ENCODE measurements at places on chromosomes 12 and 14.

DNA sequence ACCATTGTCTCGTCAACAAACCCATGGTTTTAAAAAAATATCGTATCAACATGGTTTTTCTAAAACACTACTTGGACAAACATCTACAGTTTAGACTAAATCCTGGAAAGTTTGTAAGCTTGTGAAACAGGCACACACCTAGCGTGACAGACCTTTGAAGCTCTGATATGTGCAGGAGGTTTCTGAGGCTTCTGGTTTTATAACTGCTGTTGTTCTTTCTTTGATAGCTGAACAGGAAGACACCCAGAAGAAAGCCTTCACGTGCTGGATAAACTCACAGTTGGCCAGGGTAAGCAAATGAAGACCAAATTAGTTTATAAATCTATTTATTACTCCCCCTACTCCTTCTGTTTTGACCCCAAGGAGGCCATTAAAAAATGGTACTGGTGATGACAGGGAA, 87.6 kb downstream of the SYNE2 start:
- no peak for DNase-seq

- no peak for DNase-seq
Measured at GRCh38 chr12:41486718-41487117, 298.6 kb downstream of the PDZRN4 start.

DNA sequence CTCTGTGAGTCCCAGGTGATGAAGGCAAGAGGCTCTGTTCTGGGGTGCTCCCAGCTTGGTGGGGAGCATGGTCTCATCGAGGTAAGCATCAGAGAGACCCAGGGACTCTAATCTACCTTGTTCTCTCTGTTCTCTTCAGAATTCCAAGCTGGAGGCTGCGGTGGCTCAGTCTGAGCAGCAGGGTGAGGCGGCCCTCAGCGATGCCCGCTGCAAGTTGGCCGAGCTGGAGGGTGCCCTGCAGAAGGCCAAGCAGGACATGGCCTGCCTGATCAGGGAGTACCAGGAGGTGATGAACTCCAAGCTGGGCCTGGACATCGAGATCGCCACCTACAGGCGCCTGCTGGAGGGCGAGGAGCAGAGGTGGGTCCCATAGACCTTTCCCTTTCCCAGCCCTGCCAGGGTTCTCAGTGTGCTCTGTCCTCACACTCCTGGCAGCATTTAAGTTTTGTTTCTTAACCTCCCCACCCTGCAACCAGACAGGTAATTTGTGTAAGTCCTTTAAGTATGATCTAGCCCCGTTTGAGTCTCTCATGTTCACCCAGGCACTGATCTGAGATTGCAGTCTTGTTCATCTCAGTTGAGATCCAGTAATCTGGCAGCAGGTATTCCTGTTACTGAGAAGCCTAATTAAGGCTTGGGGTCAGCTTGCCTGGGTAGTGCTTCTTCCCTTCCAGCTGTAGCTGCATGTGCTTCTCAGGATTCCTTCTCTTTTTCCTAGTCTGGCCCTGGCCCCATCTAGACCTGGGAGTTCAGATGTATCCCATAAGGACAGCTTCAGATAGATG, 14.8 kb upstream of the KRT81 start:
- no peak for DNase-seq

- DNase-seq, result no peak
Measured at GRCh38 chr12:57434517-57435223, at the start of gene INHBC. INHBC (plus strand) TSS chr12:57434784; CDS start chr12:57434887, 103 bp downstream.

DNA sequence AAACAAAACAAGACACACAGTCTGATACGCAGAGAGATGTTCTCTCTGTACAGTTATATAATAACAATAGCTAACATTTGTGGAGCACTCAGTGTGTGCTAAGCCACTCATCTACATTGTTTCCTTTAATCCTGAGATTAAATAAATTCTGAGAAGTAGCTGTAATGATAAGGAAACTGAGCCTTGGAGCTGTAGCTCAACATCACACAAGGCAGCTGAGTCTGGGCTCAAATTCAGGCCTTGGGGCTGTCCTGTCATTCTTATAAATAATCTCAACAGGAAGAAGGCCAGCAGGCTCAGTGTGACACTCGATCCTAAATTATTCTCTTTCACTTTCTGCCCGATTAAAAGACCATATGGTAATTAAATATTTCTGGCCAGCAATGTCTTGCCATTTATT, 24.5 kb downstream of the CDKN1B start:
- DNase-seq, result no peak

DNA sequence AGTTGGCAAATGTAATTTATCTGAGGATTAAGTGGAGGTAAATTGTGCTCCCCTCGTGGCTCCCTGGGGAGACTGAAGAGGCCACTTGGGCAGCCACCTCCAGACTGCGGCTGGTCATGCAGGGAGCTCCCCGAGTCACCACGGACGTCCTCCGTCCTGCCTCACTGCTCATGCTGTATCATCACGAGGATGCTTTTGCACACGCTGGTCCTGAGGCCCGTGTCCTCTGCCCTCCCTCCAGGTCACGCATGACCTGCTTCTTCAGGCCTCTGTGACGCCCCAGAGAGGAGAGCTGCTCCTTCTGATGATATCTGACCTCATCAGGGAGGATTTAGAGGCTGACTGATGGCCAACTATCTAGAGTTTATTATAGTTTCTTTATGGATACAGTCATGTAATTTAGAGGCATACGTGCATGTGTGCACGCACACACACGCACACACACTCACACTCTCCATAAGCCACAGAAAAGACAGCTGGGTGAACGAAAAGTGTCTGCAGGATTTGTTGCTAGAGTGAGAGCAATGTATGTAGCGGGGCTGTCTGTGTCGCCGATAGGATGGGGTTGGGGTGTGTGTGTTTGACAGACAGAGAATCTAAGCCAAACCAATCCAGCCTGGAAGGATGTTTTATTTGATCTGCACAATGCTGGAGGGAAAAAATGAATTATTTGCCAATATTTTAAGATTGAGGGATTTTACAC, 160.0 kb downstream of the ADGRD1 start:
- no peak for DNase-seq

GRCh38 chr12:127304751-127305725, 961.9 kb upstream of the TMEM132C start:
- DNase-seq, result no peak

DNA sequence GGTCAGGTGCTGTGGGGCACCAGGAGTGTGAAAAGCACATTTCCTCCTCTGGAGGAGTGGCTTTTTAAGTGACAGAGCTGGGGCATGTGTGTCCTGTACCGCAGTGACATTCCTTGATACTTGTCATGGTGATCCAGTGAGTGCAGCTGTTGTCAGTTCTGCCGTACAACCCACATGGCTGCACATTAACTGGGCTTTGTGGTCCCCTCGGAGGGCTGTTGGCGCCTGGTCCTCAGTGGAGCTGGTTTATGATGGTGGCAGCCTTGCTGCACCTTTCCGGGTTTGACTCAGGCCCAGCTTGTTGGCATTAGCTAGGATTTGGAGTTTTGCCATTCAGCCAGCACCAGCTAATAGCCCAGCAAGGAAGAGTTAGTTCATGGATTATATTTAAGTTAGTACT, 77.0 kb downstream of the SLC25A47 start:
- no peak for DNase-seq

DNA sequence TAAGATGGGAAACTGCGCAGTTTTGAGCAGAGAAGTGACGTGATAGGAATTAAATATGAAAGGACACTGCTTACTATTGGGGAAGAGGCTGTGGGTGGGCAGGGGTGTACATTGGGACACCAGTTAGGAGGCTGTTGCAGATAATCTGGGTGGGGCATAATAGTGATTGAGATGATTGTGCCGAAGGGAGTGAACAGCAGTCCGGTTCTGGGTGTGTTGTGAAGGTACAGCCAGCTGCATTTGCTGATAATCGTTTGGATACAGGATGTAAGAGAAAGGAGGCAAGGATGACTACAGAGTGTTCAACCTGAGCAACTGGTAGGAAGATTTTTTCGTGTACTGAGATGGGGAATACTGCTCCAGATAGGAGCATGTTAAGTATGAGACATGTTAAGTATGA, 205.2 kb upstream of the NEDD1 start:
- DNase-seq, result no peak

DNA sequence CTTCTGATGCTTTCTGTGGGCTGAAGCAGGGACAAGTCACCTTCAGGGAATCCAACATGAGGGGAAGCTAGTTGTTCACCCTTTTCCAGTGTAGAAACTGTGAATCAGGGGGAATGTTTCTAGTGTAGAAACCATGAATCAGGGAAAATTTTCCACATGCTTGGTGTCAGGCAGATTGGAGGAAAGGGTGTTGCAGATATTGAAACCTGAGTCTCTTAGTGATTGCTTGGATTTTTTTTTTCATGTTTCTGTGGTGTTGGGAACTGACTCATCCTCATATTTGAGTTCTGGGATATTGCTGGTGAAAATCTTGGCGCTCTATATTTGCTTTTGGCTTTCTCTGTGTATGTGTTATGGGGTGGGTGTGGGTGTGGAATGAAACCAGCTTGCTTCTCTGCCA, 144.5 kb upstream of the FBXO33 start:
- DNase-seq, result no peak

- DNase-seq, result no peak
Measured at GRCh38 chr12:68499616-68500015, 111.1 kb upstream of the RAP1B start.

GRCh38 chr12:12449533-12450025, 92.7 kb downstream of the BORCS5 start:
- DNase-seq, result no peak

- no peak for DNase-seq
Measured at GRCh38 chr14:100802766-100803165, 23.2 kb upstream of the MEG3 start.

DNA sequence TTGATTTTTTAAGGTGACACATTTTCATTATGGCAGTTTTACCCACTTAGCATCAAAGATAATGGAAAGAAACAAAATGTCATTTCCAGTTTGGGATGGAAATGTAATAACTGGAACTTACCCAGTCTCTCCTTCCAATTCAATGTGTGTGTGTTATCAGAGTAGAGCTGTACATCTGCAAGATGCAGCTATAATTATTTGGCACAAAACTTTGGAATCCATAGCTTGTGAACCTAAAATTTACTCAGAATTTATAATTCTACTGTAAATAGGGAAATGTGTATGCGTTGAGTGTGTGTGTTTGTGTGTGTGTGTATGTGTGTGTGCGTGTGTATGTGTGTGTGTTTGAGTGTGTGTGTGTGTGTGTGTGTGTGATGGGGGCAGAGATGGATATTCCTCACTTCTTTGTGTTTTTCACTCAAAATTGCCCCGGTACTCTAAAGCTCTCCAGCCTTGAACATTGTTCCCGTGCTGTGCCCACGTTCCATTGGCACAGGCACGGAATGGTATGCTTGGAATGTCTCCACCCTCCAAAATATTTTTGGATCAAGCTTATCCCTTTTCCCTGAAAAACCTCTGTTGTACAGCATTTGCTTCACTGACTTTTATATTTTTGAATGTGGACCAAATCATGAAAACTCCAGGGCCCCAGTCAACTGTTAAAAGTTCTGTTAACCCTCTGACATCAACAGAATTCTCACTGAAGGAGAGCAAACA, 150.2 kb upstream of the BMP4 start:
- no peak for DNase-seq

- DNase-seq, result no peak
Measured at GRCh38 chr12:27324530-27324929, 8.1 kb upstream of the BMAL2 start.

DNA sequence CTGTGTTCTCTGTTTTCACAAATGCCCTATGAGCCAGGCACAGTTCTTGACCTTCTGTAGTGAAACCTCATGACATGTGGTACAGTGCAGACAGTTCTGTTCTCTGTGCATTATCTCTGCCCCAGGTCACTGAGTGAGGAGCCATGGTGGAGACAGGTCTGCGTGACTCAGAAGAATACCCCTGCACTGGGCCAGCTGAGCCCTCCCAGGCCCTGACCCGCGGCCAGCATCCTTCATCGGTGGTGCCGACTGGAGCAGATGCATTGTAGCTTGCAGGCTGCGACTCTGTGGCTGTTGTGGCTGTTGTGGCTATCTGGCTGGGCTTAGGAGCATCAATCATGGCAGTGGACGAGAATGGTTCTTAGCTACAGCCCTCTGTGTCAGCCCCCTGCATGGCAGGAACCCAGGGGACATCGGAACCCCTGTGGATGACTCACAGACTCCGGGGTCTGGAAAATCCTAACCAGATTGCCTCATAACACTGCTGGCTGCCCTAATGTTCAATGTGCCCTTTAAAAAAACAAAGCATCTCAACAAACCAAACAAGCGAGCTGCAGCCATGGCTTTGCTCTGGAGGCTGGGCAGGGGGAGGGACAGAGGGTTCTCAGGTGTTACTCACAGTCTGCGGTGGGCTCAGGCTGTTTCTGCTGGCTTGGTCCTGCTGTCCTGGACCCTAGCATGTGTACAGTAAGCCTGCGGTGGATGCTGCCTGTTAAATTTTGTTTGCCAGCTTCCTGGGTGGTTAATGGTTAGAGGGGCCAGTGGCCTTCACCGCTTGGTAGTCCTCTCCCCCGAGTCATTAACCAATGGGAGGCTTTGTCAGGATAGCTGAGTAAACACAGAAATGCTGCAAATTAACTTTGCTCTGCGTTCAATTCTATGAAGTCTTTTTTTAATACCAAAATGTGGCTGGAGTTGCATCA, at the start of gene SERPINA6:
Gene SERPINA6, minus strand, starts transcription at position 689 of the 923 bp plus-strand sequence. CDS start 8,688 bp downstream, outside the sequence.
- DNase-seq, result no peak

GRCh38 chr14:100241279-100241678, 2.3 kb downstream of the YY1 start:
- no peak for DNase-seq

DNA sequence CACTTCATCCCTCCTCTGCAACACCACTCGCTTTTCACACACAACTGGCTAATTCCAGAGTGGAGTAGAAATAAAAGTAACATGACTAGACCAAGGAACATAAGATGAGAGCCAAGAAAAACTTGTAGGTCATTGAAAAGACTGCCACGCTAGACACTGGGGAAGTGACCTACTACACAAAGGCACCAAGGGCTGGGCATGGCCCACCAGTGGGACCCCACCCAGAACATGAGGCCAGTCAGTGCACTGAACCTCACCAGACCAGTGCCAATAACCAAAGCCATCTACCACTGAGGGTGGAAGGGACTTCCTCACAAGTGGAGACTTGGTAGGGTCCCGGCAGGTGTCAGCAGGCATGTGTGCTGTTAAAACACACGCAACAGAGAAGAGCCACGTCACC, 19.7 kb downstream of the FBLN5 start:
- DNase-seq, result no peak

DNA sequence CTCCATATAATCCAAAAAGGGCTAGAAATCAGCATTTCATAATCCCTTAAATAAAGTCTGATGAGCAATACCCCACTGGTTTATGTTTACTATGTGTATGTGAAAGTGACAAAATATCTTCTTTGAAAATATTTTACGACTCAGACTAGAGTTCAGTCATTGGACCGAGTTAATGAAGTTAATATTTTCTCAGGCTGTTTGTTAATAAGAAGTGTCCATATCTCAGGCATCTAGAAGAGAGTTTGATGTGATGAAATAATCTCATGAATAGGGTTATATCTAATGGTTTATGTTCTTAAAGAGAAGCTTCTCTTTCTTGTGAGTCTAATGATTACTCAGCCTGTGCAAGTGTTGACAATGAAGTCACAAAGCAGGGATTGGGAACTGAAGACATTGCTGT, 51.8 kb downstream of the WIF1 start:
- DNase-seq, result no peak

DNA sequence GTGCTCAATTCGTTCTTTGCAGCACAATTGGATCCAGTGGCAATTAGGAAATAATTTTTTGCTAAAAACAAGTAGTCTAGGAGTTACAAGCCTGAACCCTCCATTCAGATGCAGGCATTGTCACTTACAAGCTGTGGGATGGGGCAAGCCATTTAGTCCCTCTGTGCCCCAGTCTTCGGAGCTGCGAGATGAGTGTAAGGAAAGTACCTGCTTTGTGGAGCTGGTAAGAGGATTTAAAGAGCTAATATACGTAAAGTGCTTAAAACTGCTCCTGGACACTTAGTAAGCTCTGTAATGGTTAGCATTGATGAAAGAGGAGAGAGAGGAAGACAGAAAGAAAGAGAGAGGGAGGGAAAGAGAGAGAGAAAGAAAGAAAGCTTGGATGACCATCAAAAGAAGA, 112.5 kb downstream of the LGMN start:
- no peak for DNase-seq

Measured in activated T-cell treated with anti-CD3 and anti-CD28 coated beads, Interleukin-2, amount 50 U/mL, for 1 hour (primary cell).